ENCODE measurements at places on chromosomes 1 and 21.

DNA sequence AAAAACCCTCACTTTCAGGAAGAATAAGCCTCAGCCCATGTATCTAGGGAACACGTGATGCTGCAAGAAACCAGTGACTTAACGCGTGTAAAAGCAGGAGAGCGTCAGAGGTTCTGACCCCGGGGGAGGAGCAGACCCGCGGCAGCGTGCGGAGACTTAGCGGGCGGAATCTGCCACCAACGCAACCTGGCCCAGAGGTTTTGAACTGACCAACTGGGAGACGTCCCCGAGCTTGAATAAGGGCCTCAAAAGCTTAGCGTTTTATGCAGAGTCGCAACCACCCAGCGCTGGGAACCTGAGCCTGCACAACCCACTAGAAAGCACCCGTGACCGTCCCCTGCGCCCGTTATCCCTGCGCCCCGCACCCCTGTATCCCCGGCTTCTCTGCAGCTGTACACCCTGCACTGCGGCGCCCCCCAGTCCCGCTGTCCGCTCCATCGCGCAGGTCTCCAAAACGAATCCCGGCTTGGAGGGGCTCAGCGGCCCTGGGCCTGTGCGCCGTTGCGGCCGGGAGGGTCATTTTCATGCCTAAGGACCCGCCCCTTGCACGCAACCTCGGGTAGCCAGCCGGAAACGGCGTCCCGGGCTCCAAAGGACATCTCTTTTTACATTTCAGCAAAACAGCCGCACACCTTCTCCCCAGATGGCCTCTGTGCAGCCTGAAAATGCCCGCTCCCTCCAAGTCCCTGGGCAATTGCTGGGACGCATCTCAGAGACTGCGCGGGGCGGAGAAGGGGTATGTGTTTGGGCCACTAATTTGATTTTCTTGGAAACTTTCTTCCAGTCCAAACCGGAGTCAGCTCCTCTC lies 29.4 kb upstream of the TRIM17 start:
- peak; percentile 57 for DNase-seq

DNA sequence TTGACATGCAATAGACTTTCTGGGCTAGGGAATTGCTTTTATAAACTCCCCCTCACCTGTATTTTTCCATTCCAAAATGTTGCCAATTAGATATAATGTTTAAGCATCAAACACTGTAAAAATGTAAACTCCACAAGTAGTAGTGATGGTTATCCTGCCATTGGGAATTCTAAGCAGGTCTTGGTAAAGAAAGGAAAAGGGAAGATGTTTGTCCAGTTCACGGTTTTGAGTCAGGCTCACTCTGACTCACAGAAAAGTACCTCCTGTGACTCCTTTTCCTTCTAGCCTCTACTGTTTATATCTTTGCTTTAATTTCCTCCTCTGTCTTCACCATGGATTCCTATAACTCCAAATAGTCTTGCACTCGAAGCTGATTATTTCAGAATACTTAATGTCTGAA lies 19.0 kb upstream of the PTPN14 start:
- DNase-seq: no peak

DNA sequence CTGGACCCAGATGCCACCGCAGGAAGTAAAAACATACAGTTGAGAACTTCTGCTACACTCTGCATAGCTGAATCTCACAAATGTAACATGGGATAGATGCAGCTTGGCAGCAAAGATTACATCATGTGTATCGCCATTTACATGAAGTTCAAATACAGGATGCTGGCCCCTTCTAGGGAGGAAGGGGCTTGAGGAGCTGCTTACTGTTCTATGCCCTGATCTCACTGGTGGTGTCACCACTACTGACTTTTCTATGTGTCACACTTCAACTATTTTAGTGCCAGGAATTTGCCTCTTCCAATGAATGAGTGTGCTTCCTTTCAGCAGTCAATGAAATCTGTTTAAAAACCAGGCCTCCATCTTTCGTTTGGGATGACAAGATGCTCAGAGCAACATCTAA lies 31.1 kb downstream of the MRAP start:
- no peak for DNase-seq

GRCh38 chr1:31675161-31675560 lies 28.7 kb downstream of the COL16A1 start:
- DNase-seq: no peak

- no peak for DNase-seq
Measured at GRCh38 chr1:54400329-54400728, 5.9 kb downstream of the SSBP3 start.

GRCh38 chr1:156510709-156511108 lies 10.1 kb upstream of the MEF2D start:
- no peak for DNase-seq

GRCh38 chr21:39631842-39632562 lies 19.3 kb downstream of the B3GALT5 start:
- no peak for DNase-seq

DNA sequence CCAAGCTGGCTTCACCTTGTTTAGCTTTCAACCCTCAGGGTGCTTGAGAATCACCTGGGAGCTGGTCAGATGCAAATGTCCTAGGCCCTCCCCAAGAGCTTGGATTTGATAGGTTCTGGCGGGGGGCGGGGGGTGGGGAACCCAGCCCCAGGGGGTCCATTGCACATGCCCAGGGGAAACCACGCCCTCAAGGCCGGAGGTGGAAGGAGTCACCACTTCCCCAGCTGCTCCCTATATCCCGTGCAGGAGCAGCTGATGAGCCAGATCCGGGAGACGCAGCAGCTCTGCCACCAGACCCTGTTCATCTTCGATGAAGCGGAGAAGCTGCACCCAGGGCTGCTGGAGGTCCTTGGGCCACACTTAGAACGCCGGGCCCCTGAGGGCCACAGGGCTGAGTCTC lies 5.8 kb downstream of the TOR3A start:
- DNase-seq: no peak

DNA sequence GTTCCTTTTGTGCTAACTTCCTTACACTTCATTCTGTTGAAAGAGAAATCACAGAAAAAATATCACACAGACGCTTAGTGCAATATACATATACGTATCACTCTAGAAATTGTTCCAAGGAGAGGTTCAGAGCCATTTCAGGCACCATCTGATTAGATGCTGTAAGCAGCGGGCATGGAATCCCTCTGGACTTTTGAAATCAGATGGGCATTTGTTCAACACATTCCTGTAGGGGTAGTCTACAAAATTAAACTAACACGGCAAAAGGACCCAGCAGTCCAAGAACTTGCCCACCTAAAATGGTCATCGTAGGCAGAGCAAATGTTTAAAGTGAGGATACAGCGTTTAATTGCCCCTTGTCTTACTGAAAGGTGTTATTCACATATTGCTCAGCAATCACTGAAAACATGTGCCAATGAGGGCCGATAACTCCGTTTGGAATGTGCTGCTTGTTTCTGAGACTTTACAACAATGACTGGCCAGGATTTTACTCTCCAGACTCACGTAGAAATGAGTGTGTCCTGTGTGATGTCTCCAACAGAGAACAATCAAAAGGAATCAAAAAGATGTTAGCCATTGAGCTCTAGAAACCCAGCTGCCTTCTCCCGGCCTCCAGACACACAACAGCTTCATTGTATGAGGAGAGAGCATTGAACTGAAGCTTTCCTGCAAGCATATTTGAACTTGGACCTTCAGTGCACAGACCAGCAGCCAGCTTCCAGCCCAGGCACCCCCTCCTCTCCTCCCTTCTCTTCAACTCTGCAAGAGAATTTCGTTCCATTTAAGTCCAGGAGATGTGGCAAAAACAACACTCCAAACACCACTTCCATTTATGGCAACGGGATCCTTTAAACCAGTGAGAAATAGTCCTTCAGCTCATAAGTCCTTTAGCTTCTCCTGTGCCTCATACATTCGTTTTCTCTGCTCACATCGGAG lies 32.1 kb upstream of the ADORA3 start:
- no peak for DNase-seq

All from left hindlimb (tissue), 1 donor.